Astrocyte (in vitro differentiated cells and primary cell): ENCODE measurements at places on chromosomes 5 and 9.
A peak's percentile ranks its signal among the peaks of the same experiment; 100 is the strongest.

- H3K27me3 ChIP-seq, result peaks cover 9% of the 10 kb centered on the region
- no peaks in the 10 kb centered on the region for H3K4me1 ChIP-seq
- DNase-seq, result no peak
- no peak overlapping the region for H3K27ac ChIP-seq
These were observed 122.8 kb upstream of the PITX1 start for GRCh38 chr5:135156715-135157404.

GRCh38 chr5:6581090-6581489 is 51.8 kb downstream of the NSUN2 start:
- H3K4me3 ChIP-seq, result no peak overlapping the region
- H3K4me1 ChIP-seq, result peaks cover 9% of the 10 kb centered on the region
- H3K36me3 ChIP-seq, result no peaks in the 10 kb centered on the region
- DNase-seq, result peak; percentile 46
- peaks cover 22% of the 10 kb centered on the region for H3K27me3 ChIP-seq
- no peak overlapping the region for H3K27ac ChIP-seq

DNA sequence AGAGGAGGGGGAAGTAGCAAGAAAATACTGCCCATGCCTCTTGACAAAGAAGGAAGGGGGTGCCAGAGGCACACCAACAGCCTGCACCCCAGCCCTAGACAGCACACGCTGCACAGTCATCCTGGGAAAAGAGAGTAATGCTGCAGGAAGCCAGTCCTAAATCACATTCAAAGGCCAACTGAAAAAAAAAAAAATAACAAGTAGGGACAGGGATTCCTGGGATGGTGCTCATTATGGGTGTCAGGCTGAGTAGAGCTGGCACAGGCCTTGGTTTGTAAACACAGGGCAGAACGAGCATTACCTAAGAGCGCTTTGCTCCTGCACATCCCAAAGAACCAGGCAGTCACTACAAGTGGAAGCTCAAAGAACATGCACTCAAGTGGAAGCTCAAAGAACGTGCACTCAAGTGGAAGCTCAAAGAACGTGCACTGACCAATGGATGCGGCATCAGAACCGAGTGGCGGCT is 7.8 kb downstream of the RAPGEF1 start:
- H3K4me1 ChIP-seq, result peaks cover 60% of the 10 kb centered on the region
- H3K27ac ChIP-seq, result no peak overlapping the region
- no peaks in the 10 kb centered on the region for H3K36me3 ChIP-seq
- no peak overlapping the region for H3K4me3 ChIP-seq
- H3K27me3 ChIP-seq, result no peaks in the 10 kb centered on the region

DNA sequence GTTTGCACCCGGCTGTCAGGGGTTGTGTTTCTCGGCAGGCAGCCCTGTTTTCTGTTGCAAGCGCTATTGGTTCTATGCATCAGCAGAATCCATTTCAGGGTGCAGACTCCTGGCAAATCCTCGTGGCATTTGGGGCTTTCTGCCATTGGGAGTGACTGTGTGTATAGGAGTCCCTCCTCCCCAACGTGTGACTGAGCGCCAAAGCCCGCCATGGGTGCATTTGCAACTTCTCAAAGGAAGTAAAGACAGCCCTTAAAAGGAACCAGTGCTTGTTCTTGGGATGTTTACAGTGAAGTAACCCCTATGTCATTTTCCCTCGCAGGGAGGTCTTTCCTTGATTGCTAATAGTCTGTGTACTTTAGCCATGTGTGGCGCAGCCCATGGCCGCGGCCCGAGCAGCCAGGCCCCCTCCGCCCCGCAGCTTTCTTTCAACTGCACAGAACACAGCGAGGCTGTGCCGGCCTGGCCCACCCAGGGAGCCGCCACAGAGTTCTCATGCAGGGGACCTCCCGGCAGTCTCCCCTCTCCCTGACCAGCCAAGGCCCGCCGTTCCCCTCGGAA is 175.6 kb downstream of the HSD17B3 start:
- H3K27me3 ChIP-seq, result peaks cover 16% of the 10 kb centered on the region
- no peaks in the 10 kb centered on the region for H3K4me1 ChIP-seq
- H3K4me3 ChIP-seq, result no peak overlapping the region
- H3K36me3 ChIP-seq, result no peaks in the 10 kb centered on the region
- H3K27ac ChIP-seq, result no peak overlapping the region
- DNase-seq, result no peak

DNA sequence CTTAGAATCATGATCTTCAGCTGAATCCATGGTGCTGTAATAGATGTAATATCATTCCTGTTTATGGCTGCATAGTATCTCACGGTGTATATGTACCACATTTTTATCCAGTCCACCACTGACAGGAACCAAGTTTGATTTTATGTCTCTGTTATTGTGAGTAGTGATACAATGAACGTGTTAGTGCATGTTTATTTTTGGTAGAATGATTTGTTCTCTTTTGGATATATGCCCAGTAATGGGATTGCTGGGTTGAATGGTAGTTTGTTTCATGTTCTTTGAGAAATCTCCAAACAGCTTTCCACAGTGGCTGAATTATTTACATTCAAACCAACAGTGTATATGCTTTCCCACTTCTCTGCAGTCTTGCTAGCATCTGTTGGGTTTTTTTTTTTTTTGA is 175.1 kb upstream of the CDH10 start:
- H3K27ac ChIP-seq, result no peak overlapping the region
- H3K4me3 ChIP-seq, result no peak overlapping the region
- no peaks in the 10 kb centered on the region for H3K36me3 ChIP-seq
- no peaks in the 10 kb centered on the region for H3K27me3 ChIP-seq

GRCh38 chr9:120464887-120465421 is 115.0 kb downstream of the CDK5RAP2 start:
- no peaks in the 10 kb centered on the region for H3K27me3 ChIP-seq
- no peak for DNase-seq
- no peak overlapping the region for H3K27ac ChIP-seq
- H3K36me3 ChIP-seq, result peaks cover 5% of the 10 kb centered on the region
- no peaks in the 10 kb centered on the region for H3K4me1 ChIP-seq

DNA sequence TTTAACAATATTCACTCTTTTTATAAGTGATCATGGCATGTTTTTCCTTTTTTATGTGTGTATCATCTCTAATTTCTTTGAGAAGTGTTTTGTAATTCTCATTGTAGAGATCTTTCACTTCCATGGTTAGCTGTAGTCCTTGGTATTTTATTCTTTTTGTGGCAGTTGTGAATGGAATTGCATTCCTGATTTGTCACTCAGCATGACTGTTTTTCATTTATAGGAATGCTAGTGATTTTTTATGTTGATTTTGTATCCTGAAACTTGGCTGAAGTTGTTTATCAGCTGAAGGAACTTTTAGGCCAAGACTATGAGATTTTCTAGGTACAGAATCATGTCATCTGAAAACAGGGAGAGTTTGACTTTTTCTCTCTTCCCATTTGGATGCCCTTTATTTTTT is 13.1 kb upstream of the SPINK13 start:
- H3K4me3 ChIP-seq, result no peak overlapping the region
- H3K27ac ChIP-seq, result no peak overlapping the region
- H3K4me1 ChIP-seq, result no peaks in the 10 kb centered on the region
- no peaks in the 10 kb centered on the region for H3K27me3 ChIP-seq

GRCh38 chr5:142499591-142500226 is 174.9 kb upstream of the SPRY4 start:
- H3K4me1 ChIP-seq, result no peaks in the 10 kb centered on the region
- no peaks in the 10 kb centered on the region for H3K27me3 ChIP-seq
- peak; percentile 30 for DNase-seq
- no peaks in the 10 kb centered on the region for H3K36me3 ChIP-seq

GRCh38 chr9:92954049-92954861 is 6.9 kb downstream of the FGD3 start:
- no peak overlapping the region for H3K4me3 ChIP-seq
- H3K27ac ChIP-seq, result no peak overlapping the region
- H3K27me3 ChIP-seq, result peaks cover 4% of the 10 kb centered on the region
- no peaks in the 10 kb centered on the region for H3K36me3 ChIP-seq

GRCh38 chr5:65651144-65651543 is 26.3 kb downstream of the SHLD3 start:
- no peak overlapping the region for H3K4me3 ChIP-seq
- no peaks in the 10 kb centered on the region for H3K27me3 ChIP-seq
- DNase-seq, result no peak
- no peak overlapping the region for H3K27ac ChIP-seq
- no peaks in the 10 kb centered on the region for H3K4me1 ChIP-seq

- no peak for DNase-seq
- H3K4me3 ChIP-seq, result no peak overlapping the region
- H3K27me3 ChIP-seq, result no peaks in the 10 kb centered on the region
These were observed 79.9 kb downstream of the VPS13A start for GRCh38 chr9:77257275-77257674.

GRCh38 chr5:88425124-88425523 is 156.5 kb upstream of the TMEM161B start:
- no peaks in the 10 kb centered on the region for H3K27me3 ChIP-seq
- no peak for DNase-seq
- no peaks in the 10 kb centered on the region for H3K36me3 ChIP-seq
- H3K27ac ChIP-seq, result no peak overlapping the region

DNA sequence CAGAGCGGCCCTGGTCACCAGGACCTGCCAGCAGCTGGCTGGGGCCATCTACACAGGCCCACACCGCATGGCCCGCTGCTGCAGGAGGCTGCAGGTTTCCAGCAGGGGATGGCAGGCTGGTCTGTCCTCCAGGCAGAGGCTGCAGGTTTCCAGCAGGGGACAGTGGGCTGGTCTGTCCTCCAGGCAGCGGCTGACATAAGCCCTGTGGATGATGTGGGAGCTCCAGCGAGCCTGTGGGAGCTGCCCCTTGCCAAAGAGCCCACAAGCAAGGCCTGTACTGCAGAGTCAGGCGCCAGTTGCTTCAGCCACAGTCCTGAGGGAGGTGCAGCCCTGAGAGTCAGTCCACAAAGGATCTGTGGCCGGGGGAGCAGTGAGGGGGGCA is 18.5 kb downstream of the TPPP start:
- no peaks in the 10 kb centered on the region for H3K36me3 ChIP-seq
- no peak for DNase-seq
- peaks cover 16% of the 10 kb centered on the region for H3K4me1 ChIP-seq

- no peaks in the 10 kb centered on the region for H3K36me3 ChIP-seq
- H3K4me1 ChIP-seq, result no peaks in the 10 kb centered on the region
- H3K4me3 ChIP-seq, result no peak overlapping the region
- H3K27me3 ChIP-seq, result no peaks in the 10 kb centered on the region
- H3K27ac ChIP-seq, result no peak overlapping the region
These were observed 25.1 kb downstream of the CPLX2 start for GRCh38 chr5:175896301-175897040.

DNA sequence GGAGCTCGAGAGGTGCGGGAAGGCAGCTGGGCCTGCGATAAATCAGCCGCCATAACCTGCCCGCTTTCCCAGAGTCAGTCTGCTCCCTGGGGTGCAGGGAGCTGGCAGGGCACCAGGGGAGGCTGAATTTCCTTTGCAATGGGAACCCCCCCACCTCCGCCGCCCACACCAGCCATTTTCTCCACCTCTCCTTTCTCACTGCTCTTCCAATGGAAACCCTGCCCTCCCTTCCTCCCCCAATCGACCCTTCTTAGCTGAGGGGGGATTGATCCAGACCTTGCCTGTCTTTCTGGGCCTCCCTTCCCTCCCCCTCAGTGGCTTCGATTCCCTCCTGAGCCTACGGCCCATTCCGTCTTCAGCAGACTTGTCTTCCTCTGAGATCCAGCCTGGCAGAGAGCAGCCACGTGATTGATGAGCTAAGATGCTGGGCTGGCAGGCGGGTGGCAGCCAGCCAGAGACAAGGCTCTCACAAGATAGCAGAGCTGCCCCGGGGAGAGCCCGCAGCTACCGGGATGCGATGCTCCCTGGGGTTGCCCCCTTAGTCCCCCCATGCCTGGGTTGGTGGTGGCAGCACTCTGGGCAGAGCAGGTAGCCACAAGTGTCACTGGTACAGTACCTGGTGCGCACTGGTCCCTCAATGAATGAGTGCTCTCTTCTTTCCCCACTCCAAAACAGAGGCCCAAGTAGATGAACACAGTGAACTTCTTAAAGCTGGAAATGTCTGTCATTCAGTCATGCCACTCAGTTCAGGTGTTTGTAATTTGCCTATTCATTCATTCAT is 53.7 kb upstream of the FABP6 start:
- H3K27ac ChIP-seq, result no peak overlapping the region
- peaks cover 8% of the 10 kb centered on the region for H3K4me1 ChIP-seq
- no peaks in the 10 kb centered on the region for H3K36me3 ChIP-seq
- H3K4me3 ChIP-seq, result no peak overlapping the region
- H3K27me3 ChIP-seq, result no peaks in the 10 kb centered on the region

- H3K27ac ChIP-seq, result no peak overlapping the region
- no peaks in the 10 kb centered on the region for H3K27me3 ChIP-seq
- H3K4me1 ChIP-seq, result no peaks in the 10 kb centered on the region
- no peak overlapping the region for H3K4me3 ChIP-seq
- no peaks in the 10 kb centered on the region for H3K36me3 ChIP-seq
- DNase-seq, result no peak
These were observed 25.5 kb downstream of the AGTPBP1 start for GRCh38 chr9:85716031-85716877.

GRCh38 chr5:73183000-73183399 is 10.0 kb downstream of the TMEM174 start:
- peaks cover 6% of the 10 kb centered on the region for H3K4me1 ChIP-seq
- no peaks in the 10 kb centered on the region for H3K36me3 ChIP-seq
- no peak for DNase-seq
- no peak overlapping the region for H3K27ac ChIP-seq
- no peak overlapping the region for H3K4me3 ChIP-seq
- H3K27me3 ChIP-seq, result no peaks in the 10 kb centered on the region

DNA sequence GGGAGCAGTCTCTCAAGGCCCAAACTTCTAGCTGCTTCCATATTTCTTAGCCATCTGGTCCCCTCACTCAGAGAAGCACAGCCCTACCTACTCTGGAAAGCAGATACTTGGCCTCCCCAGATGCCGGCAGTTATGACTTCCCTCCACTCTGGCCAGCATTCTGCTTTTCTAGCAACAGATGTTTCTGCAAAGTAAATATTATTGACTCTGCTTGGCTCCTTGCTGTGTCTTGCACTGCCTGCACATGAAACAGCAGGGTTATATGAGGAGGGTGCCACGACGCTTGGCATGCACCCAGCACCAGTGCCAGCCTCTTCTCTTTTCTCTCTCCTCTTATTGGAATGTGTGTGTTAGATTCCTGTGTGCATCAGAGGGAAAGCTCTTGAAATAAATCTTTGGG is 99.7 kb downstream of the ARHGAP26 start:
- H3K36me3 ChIP-seq, result no peaks in the 10 kb centered on the region
- H3K27me3 ChIP-seq, result no peaks in the 10 kb centered on the region
- no peak overlapping the region for H3K4me3 ChIP-seq
- no peak for DNase-seq

- peak; percentile 19 for DNase-seq
- peaks cover 59% of the 10 kb centered on the region for H3K36me3 ChIP-seq
- no peaks in the 10 kb centered on the region for H3K27me3 ChIP-seq
- H3K4me1 ChIP-seq, result peaks cover 25% of the 10 kb centered on the region
These were observed 3.6 kb downstream of the RPL12 start for GRCh38 chr9:127447416-127448111.

DNA sequence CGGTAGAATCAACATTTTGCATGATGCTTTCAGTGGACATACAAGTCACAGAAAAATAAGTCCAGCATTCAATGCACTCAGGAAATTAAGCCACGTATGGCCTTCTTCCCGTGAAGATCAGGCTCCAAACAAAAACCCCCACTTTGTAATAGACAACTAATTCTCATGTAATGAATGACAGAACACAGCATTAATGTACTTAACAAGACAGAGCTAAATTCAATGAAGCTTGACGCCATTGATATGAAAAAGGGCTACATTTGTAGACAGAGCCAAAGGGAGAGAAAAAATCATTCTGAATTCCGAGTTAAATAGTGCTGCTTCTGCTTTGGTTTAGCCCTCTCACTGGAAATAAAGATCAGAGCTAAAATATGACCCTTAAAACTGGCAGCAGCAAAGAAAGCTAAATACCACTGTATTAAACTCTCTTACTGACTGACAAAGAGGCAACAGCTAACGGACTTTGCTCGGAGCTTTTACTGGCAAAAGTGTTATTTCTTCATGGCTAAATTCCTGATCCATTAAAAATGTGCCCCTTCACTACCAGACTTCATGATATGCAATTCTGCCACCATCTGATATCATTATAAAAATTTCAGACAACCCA is 250.5 kb downstream of the BNC2 start:
- no peak for DNase-seq
- no peak overlapping the region for H3K27ac ChIP-seq
- no peak overlapping the region for H3K4me3 ChIP-seq
- no peaks in the 10 kb centered on the region for H3K4me1 ChIP-seq
